ENCODE measurements at places on chromosomes 2 and 18.

- no peak for DNase-seq
These were observed 94.7 kb upstream of the SP3 start for GRCh38 chr2:174059884-174060244.

GRCh38 chr18:7317804-7318231, 86.9 kb downstream of the LRRC30 start:
- no peak for DNase-seq

DNA sequence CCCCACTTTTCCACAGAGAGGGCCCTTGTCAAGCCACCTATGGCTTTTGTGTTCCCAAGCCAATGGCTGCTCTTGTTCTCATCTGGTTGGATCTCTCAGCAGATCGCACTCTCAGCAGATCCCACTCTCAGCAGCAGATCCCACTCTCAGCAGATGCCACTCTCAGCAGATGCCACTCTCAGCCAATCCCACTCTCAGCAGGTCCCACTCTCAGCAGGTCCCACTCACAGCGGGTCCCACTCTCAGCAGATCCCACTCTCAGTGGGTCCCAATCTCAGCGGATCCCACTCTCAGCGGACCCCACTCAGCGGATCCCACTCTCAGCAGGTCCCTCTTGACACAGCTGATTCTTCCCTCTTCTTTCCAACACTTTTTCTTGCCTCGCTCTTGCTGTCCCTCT, 59.3 kb upstream of the MGAT4A start:
- DNase-seq, result no peak

DNA sequence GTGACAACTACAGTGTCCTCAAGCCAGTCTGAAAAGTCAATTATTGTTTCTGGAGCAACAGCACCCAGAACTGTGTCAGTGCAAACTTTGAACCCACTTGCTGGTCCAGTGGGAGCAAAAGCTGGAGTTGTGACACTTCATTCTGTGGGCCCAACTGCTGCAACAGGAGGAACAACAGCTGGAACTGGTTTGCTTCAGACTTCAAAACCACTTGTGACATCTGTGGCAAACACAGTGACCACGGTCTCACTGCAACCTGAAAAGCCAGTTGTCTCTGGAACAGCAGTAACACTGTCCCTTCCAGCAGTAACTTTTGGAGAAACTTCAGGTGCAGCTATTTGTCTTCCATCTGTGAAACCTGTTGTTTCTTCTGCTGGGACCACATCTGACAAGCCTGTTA, 59.8 kb downstream of the TAF4B start:
- DNase-seq, result no peak
